ENCODE measurements at places on chromosomes 1 and 21. TPM values are rescaled to one million over a fixed set of nuclear protein-coding genes. Genes with fewer than 3 reads are reported as not detected.

GRCh38 chr1:165949335-165950130, 122.1 kb downstream of the UCK2 start:
- peak; percentile 2 for DNase-seq

- DNase-seq = no peak
Measured at GRCh38 chr1:103074224-103074623, 34.1 kb downstream of the COL11A1 start.

Gene C1orf210
- 9.9 TPM for polyA plus RNA-seq

DNA sequence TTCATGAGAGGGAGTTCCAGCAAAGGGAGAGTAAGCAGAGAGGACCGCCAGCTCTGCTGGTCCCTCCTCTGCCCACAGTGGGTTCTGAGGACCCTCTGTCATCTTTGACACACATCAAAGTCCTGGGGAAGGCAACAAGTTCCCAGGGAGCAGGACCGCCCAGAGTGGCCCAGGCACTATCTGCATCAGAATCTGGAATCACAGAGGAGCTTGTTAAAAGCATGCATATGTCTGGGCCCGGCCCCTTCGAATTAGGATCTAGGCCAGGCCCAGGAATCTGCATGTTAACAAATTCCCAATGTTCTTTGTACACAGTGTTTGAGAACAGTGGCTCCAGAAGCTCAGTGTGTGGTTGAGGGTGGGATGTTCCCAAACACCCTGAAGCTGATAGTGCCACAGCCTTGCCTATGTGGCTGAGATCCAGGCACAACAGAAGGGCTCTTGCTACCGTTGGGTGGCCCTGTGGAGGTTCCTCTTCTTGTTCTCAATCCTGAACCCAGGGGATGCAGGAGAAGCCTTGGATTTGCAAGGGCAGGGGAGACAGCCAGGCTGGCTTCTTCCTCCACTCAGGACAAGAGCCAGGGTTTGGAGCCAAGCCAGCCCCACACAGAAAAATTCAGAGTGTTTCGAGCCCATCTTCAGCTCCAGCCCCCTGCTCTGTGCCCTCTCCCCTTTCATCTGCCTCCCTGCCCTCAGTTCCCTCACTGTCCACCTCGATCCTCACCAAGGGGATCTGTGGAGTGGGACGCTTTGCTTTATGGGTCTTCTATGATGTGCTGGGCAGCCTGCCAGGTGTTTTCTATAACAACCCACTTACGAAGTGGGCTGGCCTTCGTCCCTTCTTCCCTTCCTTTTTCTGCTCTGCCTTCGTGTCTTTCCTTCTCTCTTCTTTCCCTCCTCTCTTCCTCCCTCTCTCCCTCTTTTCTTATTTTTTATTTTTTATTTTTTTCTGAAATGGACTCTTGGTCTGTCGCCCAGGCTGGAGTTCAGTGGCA, 129.0 kb upstream of the TMPRSS2 start:
- no peak for DNase-seq

- DNase-seq = no peak
Measured at GRCh38 chr1:212067787-212068186, 32.2 kb downstream of the DTL start.

Gene CRYBG2
- 1.7 TPM for polyA plus RNA-seq

GRCh38 chr1:184823080-184823479, 68.4 kb upstream of the EDEM3 start:
- DNase-seq = no peak

GRCh38 chr1:218633238-218633988, 288.3 kb downstream of the TGFB2 start:
- DNase-seq = no peak

DNA sequence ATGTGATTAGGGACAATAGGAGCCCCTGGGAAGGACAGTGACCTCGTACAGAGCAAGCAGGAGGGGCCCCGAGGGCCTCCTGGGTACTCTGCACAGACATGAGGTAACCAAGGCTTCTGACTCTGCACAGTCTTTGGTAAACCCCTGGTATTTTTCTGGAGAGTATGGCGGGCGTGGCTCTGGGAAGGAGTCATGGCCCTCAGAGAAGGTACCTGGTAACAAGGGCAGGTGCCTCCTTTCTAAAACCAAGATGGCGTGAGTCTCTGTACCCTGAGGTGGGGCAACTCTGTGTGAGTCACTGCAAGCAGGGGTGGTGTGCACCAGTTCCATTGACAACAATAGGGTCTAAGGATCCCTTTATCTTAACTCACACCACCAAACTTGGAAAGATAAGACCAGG, 39.9 kb upstream of the SLC19A1 start:
- no peak for DNase-seq

- DNase-seq = no peak
Measured at GRCh38 chr1:7985851-7986612, 24.5 kb downstream of the PARK7 start.

DNA sequence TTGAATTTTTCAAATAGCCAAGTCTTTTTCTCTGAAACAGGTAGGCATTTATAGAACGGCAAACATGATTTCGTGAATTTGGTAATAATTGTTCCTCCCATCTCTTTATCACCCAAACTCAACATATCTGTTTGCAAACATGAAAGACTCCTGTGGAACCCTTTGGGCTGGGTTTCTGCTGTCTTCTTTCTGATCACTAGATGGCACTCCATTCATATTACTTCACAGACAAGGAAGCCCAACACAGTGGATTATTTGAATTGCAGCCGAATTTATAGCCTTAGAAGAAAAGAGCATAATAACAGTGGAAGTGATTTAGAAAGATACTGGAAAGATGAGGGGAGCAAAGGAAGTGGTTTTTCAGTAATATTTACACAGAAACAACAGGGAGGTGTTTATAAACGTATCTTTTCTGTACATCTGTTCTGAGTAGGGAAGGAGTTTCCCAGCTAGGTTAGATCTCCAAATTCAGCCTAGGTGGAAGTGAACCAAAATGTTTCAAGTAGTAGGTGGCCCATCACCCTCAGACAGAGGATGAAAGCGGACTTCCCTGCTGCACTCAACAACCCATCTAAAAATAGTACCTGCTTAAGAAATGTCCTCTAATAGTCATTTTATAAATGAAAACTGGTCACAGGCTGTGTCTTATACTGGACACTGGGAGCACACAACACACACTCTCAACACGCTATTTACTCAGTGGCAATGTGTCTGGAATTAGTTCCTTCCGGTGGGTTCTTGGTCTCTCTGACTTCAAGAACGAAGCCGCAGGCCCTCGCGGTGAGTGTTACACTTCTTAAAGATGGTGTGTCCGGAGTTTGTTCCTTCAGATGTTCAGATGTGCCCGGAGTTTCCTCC, 67.6 kb downstream of the MAP3K21 start:
- DNase-seq = peak; percentile 41

Gene USP1
- 77.2 TPM for polyA plus RNA-seq

Gene CFHR1
- polyA plus RNA-seq = 3.1 TPM

GRCh38 chr1:66446261-66447001, 87.5 kb upstream of the SGIP1 start:
- peak; percentile 62 for DNase-seq

DNA sequence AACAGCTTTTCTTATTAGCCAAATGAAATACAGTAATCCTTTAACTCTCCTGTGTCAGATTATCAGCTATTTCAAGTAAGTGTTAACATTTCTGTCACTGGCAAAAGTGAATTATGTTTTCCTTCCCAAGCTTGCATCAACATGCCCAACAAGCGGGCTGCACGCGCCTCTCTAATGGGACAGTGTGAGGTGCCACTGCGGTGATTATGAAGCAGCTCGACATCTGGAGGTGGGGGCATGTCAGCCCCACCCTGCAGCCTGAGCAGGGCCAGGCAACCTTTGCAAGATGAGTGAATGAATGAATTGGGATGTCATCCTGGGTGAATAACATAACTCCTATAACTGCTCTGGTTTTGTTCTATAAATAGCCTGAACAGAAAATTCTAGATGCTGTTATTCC, 301.4 kb downstream of the ZNF326 start:
- no peak for DNase-seq

- peak; percentile 72 for DNase-seq
Measured at GRCh38 chr1:107139833-107140702, 771 bp upstream of the NTNG1 start.

DNA sequence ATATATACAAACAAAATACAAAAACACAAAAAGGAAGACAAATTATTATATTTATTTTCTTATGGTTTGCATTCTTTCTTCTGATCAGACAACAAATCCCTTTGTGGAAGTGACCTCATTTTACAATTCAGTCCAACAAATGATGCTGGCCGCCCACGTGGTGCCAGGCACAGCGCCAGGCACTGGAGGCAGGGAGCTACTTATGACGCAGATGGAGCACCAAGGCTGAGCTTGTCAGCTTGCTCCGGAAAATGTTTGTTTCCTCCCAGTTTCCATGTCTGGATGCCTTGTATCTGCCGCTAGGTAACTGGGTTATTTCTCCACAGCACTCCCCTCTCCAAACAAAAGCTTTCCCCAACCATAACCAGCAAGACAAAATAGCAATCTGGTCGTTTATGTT, 30.7 kb upstream of the CD34 start:
- peak; percentile 70 for DNase-seq

Gene SLC44A3
- polyA plus RNA-seq = 52.6 TPM

DNA sequence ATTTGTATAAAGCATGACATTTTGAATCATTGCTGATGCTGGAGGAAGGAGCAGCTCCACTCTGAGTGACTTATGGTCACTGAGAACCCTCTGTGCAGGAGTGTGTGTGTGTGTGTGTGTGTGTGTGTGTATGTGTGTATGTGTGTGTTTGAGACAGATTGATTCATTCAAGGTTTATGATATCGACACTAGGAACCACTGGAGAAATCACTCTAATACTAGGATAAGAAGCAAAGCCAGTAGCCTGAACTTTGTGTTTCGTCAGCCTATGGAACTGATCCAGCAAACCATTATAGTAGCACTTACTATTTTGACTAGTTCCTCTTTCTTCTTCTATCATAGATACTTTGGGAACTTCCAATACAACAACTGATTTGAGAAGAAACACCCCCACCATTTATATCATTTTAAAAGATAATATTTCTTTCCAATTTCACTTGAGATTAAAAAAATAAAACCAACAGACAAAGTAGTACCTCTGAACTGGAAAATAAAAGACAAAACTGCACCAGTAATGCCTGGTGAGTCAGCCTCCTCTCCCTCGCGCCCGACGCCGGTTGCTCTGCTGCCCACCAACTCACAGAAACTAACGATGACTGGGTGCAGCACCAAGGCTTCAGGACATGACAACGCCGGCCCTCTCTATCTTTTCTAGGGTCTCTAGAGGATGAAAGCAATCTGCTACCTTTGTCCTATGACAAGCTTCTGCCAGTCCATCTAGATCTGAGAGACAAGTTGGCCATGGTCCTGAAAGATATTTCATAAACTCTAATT, 20.9 kb downstream of the SLAMF1 start:
- DNase-seq = no peak

Gene SLAMF9
- not detected for polyA plus RNA-seq

Gene TCHH
- 0.06 TPM for polyA plus RNA-seq

Gene SYF2
- 79.8 TPM for polyA plus RNA-seq

DNA sequence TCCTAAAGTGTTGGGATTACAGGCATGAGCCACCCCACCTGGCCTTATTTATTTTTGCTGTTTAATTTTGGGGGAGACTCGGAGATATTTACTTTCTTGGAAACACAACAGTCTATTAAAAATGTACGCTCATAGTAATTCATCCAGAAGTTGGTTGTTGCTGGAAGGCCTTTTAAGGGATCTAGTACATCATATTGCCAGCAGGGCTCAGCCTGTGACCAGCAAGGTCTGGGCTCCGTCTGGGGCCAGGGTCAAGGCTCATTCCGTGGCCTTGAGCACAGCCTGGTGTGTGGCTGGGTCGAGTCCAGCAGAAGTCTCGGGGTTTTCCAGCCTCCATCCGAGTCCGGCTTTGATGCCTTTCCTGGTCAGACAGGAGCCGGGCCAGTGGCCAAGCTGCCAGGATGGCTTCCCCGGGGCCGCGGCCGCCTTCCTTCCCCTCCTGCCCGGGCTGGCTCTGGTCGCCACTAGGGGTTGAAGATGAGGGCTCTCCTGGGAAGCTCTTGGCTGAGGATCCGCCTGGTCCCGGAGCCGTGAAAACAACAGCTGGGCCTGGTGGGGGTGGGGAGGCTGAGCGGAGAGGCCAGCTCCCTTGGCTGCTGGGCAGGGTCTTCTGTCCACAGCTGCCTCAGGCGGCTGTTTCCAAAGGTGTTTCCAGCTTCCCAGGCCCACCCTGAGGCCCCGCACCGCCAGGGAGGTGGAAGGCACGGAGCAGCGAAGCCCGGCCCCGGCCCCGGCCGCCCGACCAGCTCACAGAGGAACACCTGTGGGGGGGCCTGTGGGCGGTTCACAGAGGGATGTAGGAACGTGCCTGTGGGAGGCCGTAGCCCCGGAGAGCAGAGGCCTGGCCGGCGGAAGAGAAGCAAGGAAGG, 5.1 kb upstream of the VWA1 start:
- DNase-seq = peak; percentile 87

Gene PWP2
- 8.4 TPM for polyA plus RNA-seq

Gene NPHS2
- polyA plus RNA-seq = not detected

GRCh38 chr21:42269386-42269785, 45.8 kb downstream of the TFF3 start:
- DNase-seq = no peak

DNA sequence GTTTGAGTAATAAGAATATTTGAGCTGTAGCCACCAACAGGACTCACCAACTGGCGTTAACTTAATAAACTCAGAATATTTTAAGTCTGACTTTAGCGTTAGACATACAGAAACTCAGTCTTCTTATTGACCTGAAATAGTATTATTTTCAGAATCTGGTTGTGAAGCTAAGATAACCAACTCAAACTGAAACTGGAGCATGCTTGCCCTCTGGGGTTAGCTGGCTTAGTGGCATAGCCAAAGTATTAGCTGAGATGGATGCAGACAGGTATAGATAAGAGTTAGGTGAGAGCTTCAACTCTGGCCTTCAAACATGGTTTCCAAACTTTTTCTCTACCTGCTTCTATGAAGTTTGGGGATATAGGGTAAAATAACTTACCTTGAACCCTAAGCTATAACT, 40.5 kb downstream of the AMY1C start:
- no peak for DNase-seq

Gene AVPR1B
- 0.08 TPM for polyA plus RNA-seq

DNA sequence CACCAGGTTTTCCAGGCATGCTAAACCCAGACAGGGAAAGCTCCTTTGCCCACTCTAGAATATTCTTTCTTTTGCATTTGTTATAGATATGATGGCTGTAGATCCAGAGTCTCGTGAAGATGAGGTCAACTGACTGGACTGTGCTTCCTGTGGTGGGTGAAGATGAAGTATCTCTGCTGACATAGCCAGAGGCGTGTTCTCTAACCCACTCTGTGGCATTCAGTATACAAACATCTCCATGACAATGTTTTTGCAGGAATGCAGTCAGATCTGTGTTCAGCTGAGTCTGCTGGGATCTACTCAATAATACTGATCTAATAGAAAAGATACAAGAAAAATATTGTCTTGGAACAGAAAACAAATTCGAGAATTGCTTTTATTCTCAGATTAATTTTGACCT, 11.3 kb downstream of the RWDD2B start:
- DNase-seq = no peak

DNA sequence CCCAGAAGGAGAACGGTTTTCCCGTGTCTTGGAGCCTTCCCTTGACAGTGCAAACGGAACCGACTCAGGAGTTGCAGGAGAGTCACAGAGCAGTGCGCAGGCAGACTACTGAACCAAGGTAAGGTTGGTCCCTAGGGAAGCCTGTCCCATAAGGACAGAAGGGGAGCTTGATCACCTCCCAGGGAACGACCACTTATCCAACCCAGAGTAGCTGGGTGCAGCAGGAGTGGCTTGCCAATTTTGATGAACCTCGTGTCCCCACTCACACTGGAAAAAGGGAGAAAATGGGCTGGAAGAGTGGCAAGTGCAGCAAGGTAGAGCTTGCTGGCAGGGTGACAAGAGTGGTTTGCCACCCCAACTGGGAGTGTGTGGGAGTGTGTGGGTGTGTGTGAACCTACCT, 95.1 kb downstream of the LIPI start:
- no peak for DNase-seq
